ENCODE measurements at places on chromosomes 2 and 18.

GRCh38 chr2:219245148-219245898 lies at the start of the genes GLB1L and STK16:
TSS of gene GLB1L (minus strand) at chr2:219245444. CDS start at chr2:219243573, 1,871 bp downstream.
TSS of gene STK16 (plus strand) at chr2:219245479. CDS start at chr2:219246000, 521 bp downstream.
- DNase-seq: peak; percentile 76

DNA sequence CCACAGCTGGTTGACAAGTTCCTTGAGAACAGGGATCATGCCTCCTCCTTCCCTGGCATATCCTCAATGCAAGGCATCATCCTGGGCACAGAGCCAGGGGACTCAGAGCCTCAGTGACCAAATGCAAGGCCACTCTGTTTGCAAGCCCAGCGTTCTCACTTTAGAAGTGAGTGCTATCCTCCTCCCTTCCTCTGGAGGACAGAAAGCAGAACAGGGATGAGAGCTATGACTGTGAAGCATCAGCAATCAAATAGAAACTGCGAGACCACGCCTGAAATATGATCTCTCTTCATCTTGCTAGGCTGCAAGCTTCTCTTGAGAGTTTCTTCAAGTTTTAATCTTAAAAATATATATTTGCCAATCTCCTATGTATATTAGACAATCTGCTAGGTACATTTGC lies 119.8 kb downstream of the LRATD1 start:
- DNase-seq: no peak

DNA sequence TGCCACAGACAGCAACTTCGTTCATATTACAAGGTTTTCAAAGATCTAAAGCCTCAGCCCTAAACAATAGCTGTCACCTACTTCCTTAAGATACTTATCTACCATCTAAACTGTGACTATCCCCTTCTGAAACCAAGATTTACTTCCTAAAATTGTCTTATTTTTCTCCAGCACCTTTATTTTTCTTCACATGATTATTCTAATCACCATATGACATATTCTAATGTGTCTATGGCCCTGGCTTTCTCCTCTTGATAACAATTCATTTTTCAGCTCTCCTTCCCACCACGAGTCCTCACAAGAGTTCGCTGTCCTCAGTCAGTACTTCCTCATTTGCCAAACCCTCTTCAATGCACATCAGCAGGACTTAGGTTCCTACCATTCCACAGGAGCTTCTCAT lies 53.9 kb downstream of the RTTN start:
- no peak for DNase-seq

DNA sequence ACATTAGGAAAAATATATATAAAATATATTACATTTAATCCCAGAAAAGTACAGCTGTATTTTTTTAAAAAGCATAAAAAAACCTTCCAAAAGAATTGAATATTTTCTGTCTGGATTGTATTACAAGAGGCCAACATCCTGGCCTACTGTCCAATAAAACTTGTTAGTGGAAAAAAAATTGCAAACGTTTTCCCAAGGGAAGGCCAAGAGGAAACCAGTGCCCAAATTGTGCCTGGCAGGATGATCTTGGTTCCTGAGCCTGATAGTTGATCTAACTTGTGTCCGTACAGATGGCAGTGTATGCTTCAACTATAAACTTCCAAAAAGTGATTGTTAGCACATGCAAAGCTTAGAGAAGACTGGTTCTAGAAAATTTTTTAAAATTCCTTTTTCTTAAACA lies 90.6 kb upstream of the LPIN2 start:
- no peak for DNase-seq

- no peak for DNase-seq
Measured at GRCh38 chr2:217870528-217871011, 132.2 kb downstream of the TNS1 start.

GRCh38 chr18:48274301-48274700 lies 134.9 kb downstream of the ZBTB7C start:
- no peak for DNase-seq

- no peak for DNase-seq
Measured at GRCh38 chr2:2769481-2770431, 438.7 kb upstream of the MYT1L start.

- no peak for DNase-seq
Measured at GRCh38 chr2:100722125-100722524, 97.8 kb upstream of the NPAS2 start.

GRCh38 chr18:32840962-32841361 lies 68.1 kb upstream of the KLHL14 start:
- DNase-seq: no peak

DNA sequence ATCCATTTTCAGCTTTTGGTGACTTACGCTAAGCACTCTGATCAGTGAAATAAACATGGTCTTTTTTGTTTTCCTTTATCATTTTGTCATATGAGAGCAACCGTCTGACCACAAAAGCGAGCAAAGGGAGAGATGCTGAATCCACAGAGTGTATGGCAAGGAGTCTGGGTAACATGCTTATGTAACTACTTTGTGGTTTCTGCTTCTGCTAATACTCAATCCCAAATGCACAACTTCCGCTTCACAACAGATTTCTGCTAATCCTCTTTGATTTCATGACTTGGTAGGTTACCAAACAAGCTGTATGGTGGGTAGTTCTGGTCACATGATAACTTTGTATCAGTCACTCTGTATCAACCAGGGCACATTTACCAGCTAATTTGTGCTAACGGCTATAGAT lies 908.4 kb upstream of the CRIM1 start:
- no peak for DNase-seq

DNA sequence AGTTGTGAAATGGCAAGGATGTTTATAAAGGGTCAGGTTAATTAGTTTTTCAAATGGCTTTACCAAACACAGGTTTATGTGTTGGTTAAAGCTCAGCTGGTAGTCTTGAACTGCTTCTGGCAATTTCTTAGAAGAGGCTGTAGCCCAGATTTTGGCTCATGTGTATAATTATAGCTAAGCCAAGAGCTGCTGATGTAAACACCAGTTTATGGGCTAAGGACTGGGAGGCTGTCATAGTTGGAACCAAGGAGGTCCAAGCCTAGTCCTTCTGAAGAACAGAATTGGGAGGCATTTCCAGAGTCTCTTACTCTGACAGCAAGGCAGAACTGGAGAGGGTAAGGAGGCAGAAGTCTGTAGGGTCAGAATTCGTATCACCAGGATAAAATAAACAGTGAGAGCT lies 25.4 kb downstream of the UBE2E3 start:
- DNase-seq: no peak

GRCh38 chr2:178234648-178235047 lies 40.3 kb downstream of the OSBPL6 start:
- no peak for DNase-seq

GRCh38 chr18:67282796-67283195 lies 233.7 kb downstream of the DSEL start:
- DNase-seq: no peak

DNA sequence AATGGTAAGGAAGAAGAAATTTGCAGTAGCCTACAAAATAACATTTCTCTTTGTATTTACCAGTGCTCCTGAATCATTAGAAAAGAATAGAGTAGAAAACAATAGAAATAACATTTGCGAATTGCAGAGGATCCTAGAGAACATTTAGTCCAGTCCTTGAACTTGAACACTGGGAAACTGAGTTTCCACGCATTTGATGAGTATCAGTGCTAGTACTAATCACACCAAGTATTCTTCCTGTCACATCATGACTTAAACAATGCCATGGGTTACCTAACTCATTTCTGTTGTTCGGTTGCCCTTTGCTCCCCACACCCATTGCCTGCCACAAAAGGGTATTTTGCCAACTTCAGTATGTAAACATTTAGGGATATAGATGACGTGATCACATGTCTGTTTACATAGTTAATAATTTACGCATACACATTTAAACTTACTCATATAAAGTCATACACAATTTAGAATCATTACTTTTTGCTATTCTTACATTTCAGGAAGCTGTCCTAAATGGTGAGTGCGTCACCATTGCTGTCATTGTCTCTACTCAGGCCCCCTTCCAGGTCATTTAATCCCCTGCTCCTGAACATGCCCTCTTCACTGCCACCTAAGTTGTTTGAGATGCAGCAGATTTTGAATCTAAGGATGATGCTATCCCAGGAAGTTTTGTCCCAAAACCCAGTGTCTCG lies 42.3 kb downstream of the CRIM1 start:
- no peak for DNase-seq

DNA sequence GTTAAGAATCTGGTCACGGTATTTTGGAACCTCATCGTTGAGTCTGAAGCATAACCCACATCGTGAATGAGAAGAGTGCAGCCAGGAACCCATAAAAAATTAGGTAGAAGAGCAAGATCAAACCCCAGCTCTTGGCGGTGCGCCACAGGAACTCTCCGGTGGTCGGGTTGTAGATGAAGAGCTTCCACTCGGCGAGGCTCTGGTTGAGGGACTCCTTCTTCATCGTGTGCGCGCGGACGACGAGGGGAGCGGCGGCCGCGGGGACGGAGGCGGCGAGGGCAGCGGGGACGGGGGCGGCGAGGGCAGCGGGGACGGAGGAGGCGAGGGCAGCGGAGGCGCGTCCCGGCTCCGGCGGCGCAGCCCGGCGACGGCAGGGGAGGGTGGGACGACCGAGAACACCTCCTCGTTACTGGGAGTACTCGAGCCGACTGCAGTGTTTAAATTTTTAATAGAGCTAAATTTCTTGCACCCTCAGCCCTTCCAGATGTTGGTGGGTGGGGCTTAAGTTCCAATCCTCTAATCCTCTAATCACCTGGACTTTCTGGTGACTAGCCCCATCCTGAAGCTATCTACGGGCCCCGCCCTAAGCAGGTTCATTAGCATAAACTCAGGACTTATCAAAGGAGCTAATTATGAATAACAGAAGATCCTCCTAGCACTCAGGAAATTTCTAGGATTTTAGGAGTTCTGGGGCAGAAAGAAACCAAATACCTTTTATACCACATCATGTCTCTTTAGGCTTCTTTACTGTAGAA lies 20.4 kb upstream of the PAPOLG start:
- no peak for DNase-seq

DNA sequence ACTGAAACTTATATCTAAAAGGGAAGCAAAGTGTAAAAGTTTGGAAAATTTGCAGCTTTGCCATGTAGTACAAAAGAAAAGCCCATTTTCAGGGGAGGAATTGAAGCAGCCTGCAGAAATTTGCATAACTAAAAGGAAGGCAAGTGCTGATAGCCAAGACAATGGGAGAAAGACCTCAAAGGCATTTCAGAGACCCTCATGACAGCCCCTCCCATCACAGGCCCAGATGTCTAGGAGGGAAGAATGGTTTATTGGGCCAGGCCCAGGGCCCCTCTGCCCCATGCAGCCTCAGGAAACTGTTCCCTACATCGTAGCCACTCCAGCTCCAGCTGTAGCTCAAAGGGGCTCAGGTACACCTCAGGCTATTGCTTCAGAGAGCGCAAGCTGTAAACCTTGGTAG lies 14.4 kb upstream of the WDR75 start:
- no peak for DNase-seq

- no peak for DNase-seq
Measured at GRCh38 chr18:46322411-46322891, 218.3 kb downstream of the HAUS1 start.

DNA sequence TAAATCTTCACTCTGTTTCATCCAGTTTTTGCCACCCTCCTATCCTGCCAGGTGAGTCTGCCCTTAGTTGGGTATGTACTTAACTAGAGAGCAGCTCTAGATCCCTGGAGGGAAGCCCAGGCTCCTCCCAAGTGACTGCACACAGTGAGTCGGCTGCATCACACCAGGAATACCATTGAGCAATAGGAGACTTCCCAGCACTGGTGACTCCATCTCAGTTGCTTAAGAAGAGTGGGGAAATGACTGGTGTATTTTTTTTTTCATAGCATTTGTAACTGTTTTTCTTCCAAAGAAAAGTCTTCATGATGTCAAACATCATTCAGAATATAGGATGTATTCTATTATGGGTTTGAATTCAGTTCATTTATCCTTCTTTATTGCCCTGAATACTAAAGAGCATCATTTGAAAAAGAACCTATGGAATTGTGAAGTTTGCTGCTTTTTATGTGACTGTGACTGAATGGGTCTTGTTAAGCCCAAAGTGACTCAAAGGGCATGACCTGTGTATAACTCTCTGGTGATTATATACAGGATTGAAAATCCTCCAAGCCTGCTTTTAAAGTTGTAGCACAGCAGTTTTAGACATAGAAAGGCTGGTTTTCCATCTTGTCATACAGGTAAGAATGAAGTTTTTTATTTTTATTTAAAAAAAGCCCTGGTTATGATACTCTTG lies 84.3 kb downstream of the MAP3K20 start:
- DNase-seq: no peak

GRCh38 chr2:176976736-176977685 lies 235.6 kb upstream of the HNRNPA3 start:
- no peak for DNase-seq

DNA sequence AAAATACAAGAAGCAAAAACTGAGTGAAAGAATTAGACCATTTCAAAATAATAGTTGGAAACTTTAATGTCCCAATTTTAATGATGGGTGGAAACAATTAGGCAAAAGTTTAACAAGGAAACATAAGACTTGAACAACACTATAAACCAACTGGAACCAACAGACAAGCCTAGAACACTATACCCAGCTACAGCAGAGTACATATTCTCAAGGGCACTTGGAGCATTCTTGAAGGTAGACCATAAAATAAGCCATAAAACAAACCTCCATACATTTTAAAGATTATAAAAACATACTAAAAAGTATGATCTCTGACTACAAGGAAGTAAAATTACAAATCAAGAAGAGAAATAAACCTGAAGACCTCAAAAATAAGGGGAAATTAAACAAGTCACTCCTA lies 616.7 kb downstream of the SUCLG1 start:
- DNase-seq: no peak

GRCh38 chr2:157868993-157869392 lies 7.1 kb downstream of the ACVR1 start:
- no peak for DNase-seq

DNA sequence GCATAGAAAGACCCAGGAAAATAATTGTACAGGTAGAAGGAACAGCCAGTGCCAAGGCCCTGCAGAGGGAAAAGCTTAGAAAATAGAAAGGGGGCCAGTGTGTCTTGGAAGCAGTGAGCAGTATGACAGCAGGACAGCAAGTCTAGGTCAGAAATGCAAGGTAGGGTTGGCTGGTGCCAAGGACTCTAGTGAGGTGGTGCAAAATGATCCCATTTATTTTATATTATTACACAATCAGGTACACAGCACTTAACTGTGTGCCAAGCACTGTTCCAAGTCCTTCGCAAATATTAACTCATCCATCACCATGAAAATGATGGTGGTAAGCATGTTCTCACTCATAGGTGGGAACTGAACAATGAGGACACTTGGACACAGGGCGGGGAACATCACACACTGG lies 100.0 kb downstream of the AQP4 start:
- DNase-seq: no peak

- no peak for DNase-seq
Measured at GRCh38 chr2:233473878-233474277, 92.7 kb downstream of the USP40 start.

DNA sequence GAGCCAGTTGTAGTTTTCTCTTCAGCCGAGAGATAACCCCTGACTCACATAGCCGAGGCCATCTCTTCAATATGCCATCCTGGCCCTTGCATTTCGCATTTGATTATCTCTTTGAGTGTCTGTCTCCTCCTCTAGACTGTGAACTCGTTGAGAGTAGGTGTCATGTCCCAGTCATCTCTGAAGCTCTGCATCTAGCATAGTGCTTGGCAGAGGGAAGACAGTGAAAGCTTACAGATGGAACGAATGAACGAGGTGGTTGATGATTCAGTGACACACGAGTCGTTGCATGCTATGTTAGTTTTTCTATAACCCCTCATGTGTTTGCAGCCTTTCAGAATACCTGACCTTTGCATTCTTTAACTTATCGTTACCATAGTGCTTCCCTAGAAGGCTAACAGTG lies 59.9 kb upstream of the CYRIA start:
- no peak for DNase-seq

GRCh38 chr2:30144260-30144659 lies 2.5 kb upstream of the YPEL5 start:
- DNase-seq: no peak
